Glomerular endothelial cell (primary cell): ENCODE measurements at places on chromosomes 7 and 10. TPM values are rescaled to one million over a fixed set of nuclear protein-coding genes. Genes with fewer than 3 reads are reported as not detected.

DNA sequence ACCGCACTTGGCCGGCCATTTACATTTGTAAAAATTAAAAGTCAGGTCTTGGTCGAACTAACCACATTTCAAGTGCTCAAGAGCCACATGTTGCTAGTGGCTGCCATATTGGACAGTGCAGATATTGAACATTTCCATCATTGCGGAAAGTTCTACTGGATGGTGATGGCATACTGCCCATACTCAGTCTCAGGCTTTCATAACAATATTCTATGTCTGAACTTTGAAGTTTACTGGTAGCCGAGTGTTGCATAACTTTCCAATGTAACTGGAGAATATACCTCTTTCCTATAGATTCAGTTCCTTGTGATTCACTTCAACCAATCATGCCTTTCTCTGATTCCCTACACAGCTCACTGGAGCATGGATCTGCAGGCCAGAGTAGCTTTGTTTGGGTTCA, 43.7 kb downstream of the PSMC2 start:
- no peak for DNase-seq

DNA sequence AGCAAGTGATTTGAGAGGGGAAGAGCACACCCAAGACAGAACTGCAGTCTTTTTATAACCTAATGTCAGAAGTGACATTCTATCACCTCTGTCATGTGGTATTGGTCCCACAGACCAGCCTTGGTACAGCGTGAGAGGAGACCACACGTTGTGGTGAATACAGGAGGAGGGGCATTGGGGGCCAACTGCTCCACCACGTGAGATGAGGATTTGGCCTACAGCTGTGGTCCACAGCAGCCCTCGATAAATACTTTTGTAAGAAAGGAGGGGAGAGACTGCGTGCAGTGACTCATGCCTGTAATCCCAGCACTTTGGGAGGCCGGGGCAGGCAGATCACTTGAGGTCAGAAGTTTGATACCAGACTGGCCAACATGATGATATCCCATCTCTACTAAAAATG, 243.1 kb downstream of the FGFR2 start:
- no peak for DNase-seq

GRCh38 chr7:84412161-84412969, 217.8 kb upstream of the SEMA3A start:
- no peak for DNase-seq

DNA sequence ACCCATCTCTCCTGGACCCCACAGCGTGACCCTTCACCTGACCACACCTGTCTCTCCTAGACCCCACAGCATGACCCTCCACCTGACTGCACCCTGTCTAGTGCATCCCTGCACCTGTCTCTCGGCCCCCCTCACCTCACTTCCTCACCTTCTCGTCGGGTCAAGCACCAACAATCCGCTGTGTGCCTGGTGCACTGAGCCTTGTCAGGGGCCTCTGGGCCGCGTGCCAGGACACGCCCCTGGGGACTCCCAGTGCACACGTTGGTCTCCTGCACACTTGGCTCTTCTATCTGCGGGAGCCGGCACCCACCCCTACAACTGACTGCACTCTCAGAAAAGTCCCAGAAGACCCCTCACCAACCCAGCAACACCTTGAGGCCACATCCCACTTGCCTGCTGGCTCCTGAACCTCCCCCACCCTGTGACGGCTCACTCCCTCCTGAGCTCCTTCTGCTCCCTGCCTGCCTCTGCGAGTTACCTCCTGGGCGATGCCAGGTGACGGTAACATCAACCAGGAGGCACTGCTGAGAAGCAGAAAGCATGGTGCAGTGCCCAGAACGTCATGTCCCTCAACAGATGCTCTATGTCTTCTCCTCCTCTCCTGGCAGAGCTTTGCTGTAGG, 147.6 kb downstream of the DIP2C start:
- DNase-seq: no peak

DNA sequence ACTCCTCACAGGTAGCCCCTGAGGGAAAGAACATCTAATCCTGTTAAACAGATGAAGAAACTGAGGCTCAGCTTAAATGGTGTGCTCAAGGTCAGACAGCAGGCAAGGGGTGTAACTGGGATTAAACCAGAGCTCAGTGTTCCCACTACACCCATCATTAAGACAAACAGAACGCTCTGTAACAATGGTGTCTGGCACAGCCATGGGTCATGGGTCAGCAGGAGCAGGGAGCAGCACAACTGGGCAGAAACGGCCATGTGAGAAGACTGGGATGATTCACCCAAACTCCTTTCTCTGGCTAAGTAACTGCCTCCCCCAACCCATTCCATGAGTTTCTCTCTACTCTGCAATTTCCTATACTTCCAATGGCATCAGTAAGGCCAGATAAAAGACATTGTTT, 85.5 kb upstream of the PDE1C start:
- DNase-seq: no peak

DNA sequence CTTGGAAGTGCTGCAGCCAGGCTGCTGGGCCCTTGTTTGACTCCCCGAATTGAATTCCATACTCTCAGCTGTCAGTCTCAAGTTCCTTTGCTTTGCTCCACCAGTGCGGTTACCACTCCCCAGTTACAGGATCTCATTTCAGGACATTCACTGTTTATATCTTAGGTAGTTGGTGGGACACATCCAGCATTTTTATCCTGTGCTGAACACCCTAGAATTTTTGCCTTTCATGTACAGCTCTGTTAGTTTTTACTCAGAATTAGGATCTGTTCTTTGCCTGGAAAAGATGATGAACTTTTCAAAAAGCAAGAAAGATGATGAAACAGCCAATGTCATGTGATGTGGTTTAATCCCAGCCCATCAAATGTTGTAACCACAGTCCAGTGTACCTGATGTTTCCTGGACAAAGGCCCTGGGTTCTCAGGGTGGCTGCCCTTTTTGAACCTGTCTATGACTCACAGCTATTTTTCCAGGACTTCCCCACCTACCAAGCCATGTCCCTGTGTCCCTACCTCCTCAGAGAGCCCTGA, 149.7 kb downstream of the NOC3L start:
- no peak for DNase-seq

DNA sequence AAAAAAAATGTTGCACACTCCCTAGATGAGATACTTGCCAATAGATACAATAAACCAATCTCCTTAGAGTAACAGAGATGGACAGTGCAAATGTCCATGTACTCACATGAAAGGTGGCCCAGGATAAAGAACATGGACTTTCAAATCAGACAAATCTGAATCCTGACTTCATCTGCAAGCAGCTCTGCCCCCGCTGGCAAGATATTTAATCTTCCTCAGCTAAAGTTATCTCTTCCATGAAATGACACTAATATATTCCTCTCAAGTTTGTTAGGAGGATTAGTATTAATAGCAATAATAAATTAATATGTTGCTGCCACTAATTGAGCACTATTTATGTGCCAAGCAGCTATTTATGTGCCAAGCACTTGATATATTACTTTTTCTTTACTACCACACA, 148.6 kb upstream of the YAE1 start:
- DNase-seq: no peak

DNA sequence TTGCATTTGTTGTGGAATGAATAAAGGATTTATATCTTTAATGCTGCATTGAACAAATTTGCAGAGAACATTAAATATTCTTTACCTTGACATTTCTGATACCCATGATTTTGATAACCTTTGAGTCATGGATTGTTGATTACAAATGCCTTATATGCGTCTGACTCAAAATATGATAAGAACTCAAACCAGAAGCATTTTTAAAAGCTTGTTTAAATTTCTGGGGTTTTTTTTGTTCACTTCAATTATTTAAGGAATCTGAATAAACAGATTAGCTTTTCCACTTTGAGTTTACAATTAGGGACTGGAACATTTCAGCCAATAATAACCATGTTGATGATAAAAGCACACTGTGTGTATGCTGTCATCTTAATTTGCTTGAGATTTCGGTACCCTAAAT, 253.5 kb downstream of the NRG3 start:
- DNase-seq: no peak

DNA sequence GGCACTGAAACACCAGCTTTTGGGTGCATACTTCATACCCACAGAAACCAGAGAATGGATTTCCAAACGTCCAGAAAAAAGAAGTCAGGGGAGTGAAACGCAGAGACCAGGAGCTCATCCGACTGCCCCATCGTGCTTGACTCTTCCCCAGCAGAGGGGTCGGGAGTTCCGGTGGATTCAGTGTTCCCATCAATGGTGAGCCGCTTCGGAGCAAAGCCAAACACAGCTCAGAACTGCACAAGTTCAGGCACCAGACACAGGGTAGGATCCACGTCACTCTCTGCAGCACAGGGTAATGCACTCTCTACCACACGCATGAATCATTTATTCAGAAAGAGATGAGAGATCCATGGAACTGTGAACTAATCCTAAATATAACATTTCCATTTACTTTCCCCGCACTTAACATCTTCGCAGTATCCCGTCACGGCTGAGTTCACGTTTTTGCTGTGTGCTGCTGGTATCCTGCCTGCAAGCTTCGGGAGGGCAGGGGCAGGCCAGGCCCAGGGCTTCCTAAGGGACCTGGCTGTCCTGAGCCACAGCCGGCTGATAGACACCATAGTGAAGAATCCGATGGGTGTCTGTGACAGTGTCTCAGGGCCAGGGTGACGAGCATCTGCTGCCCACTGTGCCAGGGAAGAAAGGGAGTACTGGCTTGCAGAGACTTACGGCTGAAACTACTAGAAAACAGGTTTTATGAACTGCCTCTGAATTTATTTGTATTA, 545.3 kb downstream of the PTPRN2 start:
- no peak for DNase-seq

DNA sequence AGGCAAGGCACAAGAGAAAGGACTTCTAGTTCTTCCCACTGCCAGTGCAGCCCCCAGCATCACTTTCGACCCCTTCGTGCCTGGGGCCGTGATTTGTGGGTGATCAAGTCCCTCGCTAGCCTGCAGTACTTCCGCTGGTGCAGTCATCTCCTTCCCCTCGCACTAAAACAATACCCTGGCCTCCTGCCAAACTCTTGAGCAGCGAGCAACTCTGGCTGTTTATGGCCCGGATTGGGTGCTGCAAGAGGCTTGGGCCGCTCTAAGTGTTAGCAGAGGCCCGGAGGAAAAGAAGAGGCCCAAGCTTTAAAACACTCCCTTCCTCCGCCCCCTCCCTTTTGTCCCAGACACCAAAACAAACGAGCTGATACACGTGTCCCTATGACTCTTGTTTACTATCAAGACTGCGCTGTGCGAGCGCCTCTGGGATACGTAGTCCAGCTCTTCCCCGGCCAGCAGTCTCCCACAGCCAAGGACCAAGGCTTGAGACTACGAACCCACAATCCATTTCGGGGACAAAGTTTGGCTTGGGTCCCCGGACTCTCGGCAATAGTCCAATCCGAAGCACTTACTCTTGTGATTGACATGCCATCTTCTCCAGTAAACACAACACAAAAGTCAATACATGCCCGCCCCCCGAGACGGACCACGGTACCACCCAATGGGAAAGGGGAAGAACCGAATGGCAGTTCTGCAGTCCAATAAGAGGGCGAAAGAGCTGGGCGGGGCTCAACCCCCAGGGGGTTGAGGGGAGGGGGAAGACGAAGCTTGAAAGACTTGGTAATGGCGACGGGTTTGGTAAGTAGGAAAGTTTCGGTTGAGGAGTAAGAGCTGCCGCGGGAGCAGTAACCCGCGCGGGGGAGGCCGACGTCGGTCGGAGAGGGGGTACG, at the start of gene HBP1:
Gene HBP1 (plus strand): TSS at position 771 of the 887 bp plus-strand sequence. CDS start 10,891 bp downstream, outside the sequence.
- peak; percentile 99 for DNase-seq

DNA sequence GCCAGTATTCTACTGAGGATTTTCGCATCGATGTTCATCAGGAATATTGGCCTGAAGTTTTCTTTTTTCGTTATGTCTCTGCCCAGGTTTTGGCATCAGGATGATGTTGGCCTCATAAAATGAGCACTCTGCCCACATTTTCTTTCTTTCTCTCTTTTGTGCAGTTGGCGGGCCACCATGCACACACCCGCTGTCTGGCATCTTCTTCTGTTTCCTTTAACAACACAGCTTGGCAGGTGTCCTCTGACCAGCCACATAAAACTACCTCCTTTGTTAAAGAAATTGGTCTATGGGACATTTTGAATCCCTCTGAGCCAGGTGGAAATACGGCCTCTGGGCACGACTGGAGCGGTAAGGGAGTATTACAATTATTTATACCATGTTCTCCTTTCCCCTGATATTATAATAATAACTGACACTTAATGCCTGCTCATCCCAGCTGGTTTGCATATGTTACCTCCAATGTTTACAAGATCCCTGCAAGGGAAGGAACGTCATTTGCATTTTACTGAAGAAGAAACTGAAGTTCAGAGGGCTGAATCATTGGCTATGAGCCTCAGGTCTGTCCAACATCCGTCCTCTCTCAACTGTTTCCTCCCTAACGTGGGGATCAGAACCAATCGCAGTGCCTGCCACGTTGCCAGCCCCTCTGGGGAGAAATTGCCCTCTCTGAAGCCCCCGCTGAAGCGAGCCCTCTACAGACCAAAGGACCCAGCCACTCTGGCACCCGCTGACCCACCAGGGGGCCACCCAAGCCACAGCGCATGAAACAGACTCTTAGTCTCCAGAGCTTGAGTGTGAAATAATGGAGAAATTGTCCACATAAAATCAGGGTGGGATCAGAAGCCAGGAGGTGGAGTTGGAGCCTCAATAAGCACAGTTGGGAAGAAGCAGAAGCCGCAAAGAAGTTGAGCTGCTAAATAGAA, 125.0 kb upstream of the FOXK1 start:
- DNase-seq: no peak

DNA sequence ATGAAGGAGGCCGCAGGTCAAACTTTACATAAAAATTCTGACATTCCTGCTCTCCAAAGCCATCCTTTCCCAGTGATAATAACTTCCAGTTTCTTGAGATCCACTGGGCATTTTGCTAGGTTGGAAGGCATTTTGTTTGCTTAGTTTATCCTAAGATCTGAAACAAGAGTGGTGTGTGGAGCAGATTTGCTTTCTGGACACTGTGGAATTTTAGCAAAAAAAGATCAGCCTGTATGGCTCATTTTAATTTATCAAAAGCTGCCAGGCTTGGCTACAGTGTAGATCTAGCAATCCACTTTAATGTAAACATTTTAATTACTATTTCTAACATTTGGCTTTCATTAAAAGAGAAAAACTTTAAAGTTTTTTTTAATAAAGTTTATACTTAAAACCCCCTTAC, 124.8 kb downstream of the SAMD9 start:
- DNase-seq: no peak

DNA sequence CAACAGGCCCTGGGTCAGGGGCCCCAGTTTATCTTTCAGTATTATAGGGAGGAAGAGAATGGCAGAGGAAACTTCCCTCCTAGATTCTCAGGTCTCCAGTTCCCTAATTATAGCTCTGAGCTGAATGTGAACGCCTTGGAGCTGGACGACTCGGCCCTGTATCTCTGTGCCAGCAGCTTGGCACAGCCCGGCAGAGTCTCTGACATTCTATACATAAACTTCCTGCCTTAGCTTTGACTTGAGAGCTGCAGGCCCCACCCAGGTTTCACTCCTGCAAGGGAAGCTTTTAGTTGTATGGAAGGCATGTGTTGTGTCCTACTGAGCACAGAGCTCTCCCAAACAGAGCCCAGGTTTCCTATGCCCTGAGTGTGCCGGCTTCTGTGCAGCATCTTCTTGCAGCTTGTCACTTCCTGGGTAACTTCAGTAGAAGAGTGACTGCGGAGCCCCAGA, 205.6 kb upstream of the PRSS58 start:
- DNase-seq: no peak

GRCh38 chr10:14089556-14090292, 241.0 kb downstream of the FRMD4A start:
- no peak for DNase-seq

- DNase-seq: no peak
These were observed 10.9 kb downstream of the MARVELD1 start for GRCh38 chr10:97724341-97724941.

TMEM176A gene
- not detected in 2 replicates for total RNA-seq

ACHE gene
- 0.97 and 2.0 TPM in 2 replicates for total RNA-seq

RNF133 gene
- total RNA-seq: 0.70 TPM in 1 of 2 replicates, not detected in the other

ATG9B gene
- total RNA-seq: 0.10 TPM in 1 of 2 replicates, not detected in the other

TAS2R41 gene
- not detected in 2 replicates for total RNA-seq
